Activated CD4-positive, alpha-beta T cell treated with anti-CD3 and anti-CD28 coated beads for 36 hours (primary cell): ENCODE measurements at places on chromosomes 12 and 14. TPM values are rescaled to one million over a fixed set of nuclear protein-coding genes. Genes with fewer than 3 reads are reported as not detected.

- no peak for DNase-seq
- H3K27ac ChIP-seq = no peak overlapping the region
- peaks cover 21% of the 10 kb centered on the region for H3K36me3 ChIP-seq
- H3K4me1 ChIP-seq = no peaks in the 10 kb centered on the region
- H3K4me3 ChIP-seq = no peak overlapping the region
Measured at GRCh38 chr14:59336706-59337105, 128.5 kb downstream of the GPR135 start.

DNA sequence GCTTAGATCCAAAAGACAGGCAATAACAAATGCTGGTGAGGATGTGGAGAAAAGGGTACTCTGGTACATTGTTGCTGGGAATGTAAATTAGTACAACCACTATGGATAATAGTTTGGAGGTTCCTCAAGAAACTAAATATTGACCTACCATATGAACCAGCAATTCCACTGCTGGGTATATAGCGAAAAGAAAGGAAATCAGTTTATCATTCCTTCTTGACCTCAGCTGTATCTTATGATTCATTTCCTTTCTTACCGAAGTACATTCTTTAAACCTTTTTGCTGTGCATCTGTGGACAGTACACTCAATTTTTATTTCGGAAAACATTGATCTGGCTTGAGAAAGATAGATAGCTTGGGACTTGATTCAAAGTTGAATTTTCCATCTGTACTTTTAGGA lies 183.2 kb upstream of the LRFN5 start:
- no peaks in the 10 kb centered on the region for H3K36me3 ChIP-seq
- H3K27ac ChIP-seq = no peak overlapping the region
- no peaks in the 10 kb centered on the region for H3K4me1 ChIP-seq
- DNase-seq = no peak
- H3K4me3 ChIP-seq = no peak overlapping the region

- H3K4me1 ChIP-seq = no peaks in the 10 kb centered on the region
- H3K27ac ChIP-seq = no peak overlapping the region
- H3K27me3 ChIP-seq = no peaks in the 10 kb centered on the region
- H3K4me3 ChIP-seq = no peak overlapping the region
- H3K36me3 ChIP-seq = no peaks in the 10 kb centered on the region
Measured at GRCh38 chr14:83085725-83086124, 1552.1 kb upstream of the SEL1L start.

The CLEC6A gene
- total RNA-seq = not detected

The FITM1 gene
- total RNA-seq = 0.53 TPM
